ENCODE measurements at places on chromosomes 2 and 18. TPM values are rescaled to one million over a fixed set of nuclear protein-coding genes. Genes with fewer than 3 reads are reported as not detected.
A peak's percentile ranks its signal among the peaks of the same experiment; 100 is the strongest.

Gene IL1RN
- 80.2 TPM for total RNA-seq

Gene EPB41L3
- total RNA-seq = 43.0 TPM

Gene TDRD15
- 0.10 TPM for total RNA-seq

Gene RHOB
- 304 TPM for total RNA-seq

Gene C2orf15
- total RNA-seq = 4.9 TPM

DNA sequence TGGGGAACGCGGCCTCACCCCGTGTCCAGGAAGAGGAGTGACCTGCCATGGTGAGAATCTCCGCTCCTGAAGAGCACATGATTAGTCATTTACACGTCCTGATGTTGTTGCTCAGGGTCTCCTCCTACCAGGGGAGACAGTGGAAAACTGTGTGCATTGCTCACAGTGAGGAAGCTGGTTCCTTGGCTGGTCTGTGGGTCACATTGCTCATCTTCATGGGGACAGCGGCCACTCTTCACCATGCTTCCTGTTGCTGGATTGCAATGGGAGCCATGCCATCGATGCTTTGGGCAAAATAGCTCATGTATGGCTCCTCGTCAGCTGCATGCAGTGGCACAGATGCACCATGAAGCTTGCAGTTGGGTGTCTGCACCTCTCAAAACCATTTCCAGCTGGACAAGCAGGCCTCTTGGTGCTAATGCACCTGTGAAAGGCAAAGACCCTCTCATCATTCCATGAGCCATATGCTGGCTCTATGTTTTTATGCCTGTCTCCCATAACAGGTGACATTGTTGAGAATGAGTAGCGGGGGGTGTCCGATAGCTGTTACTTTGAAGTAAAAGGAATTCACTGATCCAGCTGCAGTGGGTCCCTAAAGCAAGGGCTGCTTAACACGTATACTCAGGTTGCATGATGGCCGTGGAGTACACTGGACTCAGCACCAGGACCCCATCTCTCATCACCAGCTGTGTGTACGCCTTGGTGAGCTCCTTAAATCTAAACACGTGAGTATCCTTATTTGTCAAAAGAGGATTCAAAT is 135.0 kb upstream of the ALKAL2 start:
- DNase-seq = no peak

DNA sequence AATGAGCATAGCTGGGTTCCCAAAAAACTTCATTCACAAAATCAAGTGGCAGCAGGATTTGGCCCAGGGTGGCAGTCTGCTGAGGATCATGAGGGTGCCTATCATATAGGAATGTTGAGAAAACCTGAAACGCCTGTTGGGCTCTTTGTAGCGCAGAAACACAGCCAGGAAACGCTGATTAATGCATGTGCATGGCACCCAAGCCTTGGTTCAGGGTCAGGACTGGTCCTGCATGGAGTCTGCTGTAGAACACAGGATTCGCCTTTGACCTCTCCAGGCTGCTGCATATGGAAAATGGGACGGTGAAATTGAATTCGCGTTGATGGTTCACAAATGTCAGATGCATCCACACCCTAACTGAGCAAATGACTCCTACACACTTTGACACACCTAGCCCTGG is 227.9 kb upstream of the COPS8 start:
- DNase-seq = peak; percentile 23

- DNase-seq = no peak
Observed at GRCh38 chr2:141806090-141806489, 324.7 kb downstream of the LRP1B start.

- no peak for DNase-seq
Observed at GRCh38 chr18:57220480-57220879, 73.6 kb downstream of the BOD1L2 start.

DNA sequence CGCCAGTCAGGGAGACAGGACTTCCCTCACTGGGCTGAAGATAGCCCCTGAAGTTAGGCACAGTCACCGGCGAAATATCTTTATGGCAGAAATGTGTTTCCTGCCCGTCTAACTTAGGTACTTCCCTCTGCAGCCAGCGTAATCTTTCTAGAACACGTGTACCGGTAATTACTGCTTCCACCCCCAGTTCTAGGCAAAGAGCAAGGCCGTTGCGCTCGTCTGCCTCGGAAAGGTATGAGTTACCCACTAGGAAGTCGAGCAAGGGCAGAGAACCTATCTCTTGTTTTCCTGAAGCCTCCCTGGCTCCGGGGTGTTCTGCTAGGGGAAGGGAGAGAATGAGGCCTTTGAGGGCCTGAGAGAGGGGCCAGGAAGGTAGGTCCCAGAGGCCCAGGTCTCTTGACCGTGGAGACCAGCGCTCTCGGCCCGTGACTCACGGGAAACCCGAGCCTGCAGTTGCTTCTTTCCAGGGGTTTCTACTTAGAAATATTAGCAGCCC is 70.0 kb downstream of the TWSG1 start:
- DNase-seq = no peak

Measured in ureter (tissue), 1 donor.